ENCODE measurements at places on chromosomes 11 and 22.

GRCh38 chr11:71309611-71310010 lies 57.2 kb upstream of the SHANK2 start:
- no peak for DNase-seq

DNA sequence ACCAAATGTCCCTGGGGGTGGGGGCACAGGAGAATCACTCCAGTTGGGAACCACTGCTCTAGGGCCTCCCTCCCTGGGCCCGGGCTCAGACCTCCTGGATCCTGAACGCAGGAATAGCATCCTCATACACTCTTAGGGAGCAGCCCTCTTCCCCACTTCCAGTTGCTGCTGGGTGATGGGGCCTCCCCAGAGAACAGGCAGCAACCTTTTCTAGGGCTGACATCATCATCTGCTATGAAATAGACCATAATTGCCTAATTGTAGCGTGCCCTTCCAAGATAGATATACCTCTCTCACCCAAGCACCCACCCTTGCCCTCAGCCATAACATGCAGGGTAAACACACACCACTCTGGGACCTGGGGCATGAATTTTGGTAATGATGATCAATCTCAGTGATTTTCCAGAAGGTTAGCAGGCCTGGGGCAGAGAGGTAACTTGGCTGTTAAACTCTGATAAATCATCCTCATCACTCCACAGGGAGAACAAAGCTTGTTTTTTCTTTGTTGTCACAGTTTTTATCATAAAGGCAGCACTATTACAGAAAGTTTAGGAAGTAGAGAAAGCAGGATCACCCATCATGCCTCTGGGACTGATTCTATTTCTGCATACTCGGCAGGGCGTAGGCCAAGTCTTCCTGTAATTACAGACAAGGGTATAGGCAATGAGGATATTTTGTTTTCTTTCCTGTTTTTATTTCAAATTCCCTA lies 88.3 kb upstream of the PRDM11 start:
- no peak for DNase-seq

- DNase-seq, result no peak
These were observed 71.4 kb downstream of the ARHGAP8 start for GRCh38 chr22:44823806-44824205.

GRCh38 chr11:66332371-66333219 lies 3.6 kb downstream of the RIN1 start:
- DNase-seq, result no peak

GRCh38 chr11:27699242-27699925 lies 871 bp downstream of the BDNF start:
- no peak for DNase-seq

- DNase-seq, result no peak
These were observed 3.1 kb upstream of the GALNT18 start for GRCh38 chr11:11624926-11625325.

Measured in globus pallidus (tissue), 1 donor.